ENCODE measurements at places on chromosomes 5 and 9.

DNA sequence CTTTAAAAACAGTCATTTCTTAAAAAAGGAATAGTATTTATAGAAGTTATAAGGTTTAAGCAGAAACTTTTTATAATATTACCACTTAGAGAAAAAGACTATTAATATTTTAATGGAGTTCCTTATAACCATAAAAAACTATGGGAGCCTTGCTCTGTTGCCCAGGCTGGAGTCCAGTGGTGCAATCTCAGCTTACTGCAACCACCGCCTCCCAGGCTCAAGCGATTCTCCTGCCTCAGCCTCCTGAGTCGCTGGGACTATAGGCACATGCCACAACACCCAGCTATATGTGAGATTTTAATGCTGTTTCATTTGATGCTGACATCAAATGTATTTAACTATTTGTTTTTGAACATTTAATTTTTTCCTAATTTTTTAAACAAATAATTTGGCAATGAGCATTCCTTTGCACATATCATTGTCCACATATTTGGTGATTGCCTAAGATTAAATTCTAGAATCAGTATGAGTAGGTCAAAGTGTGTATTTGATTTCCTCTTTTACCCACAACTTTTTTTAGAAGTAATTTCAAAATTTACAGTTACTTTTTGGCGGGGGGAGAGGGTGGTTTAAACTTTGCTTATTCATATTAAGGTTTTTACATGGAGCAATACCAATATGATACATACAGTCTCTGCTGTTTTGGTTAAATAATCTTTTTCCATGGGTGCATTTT is 235.5 kb downstream of the ARHGEF28 start:
- DNase-seq: no peak

GRCh38 chr5:142422429-142422828 is 97.6 kb upstream of the SPRY4 start:
- DNase-seq: no peak

DNA sequence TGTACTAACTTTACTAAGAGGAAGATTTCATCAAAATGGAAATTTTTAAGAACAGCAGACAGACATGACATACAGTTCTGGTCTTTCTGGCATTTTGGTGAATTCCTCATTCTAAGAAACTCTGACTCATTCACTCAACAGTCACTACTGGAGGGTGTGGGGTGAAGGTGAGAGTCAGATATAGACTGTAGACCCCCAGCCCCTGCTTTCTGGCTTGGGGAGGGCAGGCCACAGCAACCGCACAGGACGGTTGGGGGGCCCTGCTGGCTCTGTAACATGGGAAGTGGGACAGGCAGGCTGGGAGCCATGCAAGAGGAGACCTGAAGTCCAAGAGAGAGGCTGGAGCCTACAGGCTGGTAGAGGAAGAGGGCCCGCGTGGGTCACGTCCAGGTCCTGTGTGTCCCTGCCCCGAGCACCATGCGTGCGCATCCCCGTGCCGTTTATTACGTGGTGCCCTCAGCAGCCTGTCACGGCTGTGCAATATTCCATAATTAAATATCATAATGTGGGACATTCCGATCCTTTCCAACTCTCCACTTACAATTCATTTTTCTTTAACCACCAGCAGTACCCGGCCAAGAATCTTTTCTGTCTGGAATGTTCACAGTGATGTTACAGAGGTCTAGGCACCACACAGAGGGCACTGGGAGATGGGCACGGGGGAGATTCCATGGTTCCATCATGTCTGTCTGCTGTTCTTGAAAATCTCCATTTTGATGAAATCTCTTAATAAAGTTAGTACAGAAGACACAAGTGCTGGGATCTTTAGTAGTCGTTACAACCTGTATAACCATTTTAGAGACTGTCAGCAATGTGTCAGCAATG is 75.5 kb downstream of the SEMA4D start:
- DNase-seq: no peak

DNA sequence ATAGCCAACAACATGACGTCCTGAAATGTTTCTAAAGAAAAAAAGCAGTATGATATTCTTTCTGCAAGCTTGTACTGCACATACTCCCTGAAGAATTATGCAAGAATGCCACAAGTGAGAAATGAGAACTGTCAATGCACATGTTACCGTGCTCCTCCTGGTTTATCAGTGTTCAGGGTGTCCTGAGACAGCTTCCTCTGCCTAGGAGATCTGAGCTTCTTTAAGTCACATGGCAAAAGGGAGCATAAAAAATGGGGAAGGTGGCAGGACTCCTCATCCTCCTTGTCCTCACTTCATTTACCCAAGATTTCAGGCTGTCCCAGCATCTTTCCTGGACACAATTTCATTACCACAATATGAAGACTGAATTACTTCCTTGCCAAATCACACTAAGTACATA is 238.2 kb downstream of the GLIS3 start:
- no peak for DNase-seq

DNA sequence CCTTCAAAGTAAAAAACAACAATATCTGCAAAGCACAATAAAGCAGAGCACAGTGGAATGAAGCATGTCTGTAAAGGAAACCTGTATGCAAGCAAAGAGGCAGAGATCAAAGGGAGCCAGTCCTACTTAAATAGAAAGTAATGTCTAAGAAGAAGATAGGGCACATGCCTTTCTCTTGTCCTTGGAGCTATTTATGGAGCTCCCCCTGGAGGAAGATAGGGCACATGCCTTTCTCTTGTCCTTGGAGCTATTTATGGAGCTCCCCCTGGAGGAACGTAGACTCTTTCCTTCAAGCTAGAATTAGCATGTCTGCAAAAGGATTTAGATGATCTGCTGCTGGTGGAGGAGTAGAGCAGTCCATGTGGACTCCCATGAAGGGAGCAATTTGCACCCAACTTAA is 168.1 kb upstream of the RASEF start:
- DNase-seq: no peak

GRCh38 chr9:123756484-123757106 is 173.3 kb downstream of the DENND1A start:
- no peak for DNase-seq

GRCh38 chr9:85151162-85151561 is 481.6 kb downstream of the NTRK2 start:
- no peak for DNase-seq

DNA sequence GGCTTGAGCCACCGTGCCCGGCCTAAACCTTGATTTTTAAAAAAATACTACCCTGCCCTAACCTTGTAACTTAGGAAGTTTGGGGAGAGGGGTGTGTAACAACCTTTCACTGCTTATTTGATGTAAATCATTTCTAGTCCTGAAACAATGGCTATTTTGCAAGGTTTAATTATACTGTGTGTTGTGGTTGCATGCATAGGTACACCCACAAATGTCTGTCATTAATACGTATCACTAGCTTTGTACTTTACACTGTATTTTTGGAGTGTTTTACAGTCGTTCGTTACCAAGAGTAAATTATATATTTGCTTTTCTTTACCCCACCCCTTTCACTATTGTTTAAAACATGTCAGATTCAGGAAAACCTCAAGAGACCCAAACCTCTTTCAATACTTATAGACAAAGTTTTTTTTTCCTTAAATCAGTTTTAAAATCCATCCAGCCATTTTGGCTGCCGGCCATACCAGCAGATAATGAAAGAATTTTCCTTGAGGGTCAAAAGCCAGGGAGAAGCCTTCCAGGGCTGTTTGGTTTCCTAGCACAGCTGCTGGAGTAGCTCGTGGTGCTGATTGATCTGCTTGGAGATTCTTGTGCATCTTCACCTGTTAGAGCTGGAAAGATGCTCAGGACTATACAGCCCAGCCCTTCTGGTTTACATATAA is 50.7 kb downstream of the DOCK8 start:
- no peak for DNase-seq

GRCh38 chr9:88529496-88529895 is 5.5 kb upstream of the NXNL2 start:
- no peak for DNase-seq

DNA sequence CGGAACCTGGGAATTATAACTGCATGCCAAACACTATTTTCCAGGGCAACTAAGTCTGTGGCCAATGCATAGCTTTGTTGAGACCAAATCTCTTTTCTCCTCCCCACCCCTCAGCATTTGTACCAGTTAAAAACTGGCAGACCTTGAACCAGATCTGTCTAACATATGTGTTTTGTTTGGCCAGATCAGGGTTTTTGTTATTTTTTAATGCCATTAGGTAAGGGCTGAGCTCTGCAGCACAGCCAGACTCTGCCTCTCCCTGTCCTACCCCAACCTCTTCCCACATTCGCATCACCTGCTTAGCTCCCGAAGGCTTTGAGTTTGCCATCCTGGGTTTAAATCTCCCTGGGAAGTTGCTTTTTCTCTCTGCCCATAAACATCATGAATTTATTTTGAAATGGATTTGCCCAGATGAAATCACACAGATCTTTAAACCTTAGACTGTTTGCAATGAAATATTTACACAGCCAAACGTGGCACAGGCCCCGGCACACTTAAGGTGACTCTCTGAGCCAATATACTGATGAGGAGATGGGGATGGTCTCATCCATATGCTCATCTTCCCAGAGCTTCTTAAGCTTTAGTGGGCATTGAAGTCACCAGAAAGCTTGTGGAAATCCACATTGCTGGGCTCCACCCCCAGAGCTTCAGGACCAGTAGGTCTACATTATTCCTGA is 54.0 kb upstream of the ALDH1B1 start:
- DNase-seq: no peak

DNA sequence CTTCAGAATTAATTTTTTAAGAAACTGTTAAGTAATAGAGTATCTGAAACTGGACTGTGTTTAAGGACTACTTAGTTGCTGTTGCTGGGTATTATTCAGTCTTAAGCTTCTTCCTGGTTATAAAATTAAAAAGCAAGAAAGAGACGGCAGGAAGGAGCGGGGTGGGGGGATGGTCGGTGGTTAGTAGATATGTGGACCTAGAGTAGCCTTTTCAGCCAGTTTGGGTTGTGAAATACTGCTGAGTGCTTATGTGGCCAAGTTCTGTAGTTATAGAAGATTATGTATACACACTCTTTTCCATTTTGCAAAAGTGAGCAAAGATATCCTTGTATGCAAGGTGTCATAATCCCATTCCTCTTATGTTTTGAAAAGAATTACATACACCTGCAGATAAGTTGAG is 28.5 kb downstream of the TRIO start:
- DNase-seq: no peak

- no peak for DNase-seq
Measured at GRCh38 chr9:112193572-112194288, 18.6 kb upstream of the SUSD1 start.

- DNase-seq: no peak
Measured at GRCh38 chr9:110143950-110144545, 63.9 kb downstream of the C9orf152 start.

DNA sequence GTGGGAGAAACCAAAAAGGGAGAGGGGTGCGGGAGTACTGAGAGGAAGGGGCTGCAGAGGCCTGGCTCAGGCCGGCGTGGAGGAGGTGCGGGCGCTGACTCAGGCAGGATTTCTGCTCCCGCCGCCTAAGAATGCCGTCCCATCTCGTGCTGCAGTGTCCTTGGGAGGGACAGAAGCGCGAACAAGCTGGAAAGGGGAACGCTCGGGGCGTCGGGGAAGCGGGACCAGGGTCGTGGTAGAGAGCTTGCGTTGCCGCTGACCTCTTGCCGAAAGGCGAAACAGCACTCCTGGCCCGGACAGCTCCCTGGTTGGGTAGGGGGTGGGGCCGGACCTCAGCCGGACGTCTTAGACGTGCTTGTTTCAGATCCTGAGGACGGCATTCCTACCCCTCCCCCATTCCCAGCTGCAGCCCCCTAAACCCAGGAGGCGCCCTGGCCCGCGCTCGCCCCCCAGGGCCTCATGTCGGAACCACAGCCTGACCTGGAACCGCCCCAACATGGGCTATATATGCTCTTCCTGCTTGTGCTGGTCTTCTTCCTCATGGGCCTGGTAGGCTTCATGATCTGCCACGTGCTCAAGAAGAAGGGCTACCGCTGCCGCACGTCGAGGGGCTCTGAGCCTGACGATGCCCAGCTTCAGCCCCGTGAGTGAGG is 1.1 kb downstream of the RELL2 start:
- DNase-seq: peak; percentile 81

GRCh38 chr5:138696501-138696900 is 56.7 kb upstream of the CTNNA1 start:
- no peak for DNase-seq

DNA sequence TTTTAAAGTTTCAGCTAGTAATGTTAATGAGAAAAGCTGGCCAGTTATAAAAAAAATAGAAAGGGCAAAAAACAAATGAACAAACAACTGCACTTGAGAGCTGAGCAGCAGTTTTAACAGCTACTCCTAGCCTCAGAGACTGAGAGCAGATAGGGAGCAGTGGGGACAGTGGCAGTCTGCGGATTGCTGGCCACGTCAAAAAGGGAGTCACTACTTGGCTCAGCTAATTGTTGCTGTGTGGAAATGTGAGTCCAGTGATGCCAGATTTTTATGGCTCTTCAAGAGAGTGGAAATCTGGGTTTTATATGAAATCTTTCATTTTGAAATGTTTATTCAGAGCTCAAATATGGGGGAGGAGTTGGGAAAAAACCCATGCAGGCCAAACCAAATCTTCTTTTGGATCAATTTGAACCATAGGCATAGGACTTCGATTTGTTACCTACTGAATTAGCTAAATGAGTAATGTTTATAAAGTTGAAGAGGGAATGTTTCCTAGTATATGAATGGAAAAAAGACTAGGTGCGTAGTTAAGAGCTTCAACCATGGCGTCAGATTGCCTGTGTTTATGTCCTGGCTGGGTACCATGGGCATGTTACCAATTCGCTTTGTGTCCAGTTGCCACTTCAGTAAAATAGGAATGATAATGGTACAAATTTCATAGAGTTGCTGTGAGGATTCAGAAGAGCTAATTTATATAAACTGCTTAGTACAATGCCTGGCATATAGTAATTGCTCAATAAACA is 102.1 kb downstream of the PAM start:
- DNase-seq: no peak

- no peak for DNase-seq
Measured at GRCh38 chr5:139425497-139425896, 13.8 kb downstream of the DNAJC18 start.

DNA sequence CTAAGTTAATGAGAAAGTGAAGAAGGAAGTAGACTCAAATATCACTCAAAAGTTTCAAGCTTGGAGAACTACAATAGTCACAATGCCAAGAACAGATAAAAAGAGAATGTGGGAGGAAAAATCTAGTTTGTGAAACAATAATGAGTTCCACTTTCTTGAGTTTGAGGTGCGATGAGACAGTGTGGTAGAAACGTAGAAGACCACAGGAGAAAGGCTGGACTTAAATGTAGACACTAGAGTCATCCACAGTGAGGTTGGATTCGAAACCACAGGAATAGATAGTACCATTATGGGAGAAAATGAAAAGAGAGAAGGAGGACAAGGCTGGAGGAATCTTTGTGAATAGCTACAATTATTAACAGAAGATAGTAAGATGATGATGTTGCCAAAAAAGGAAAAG is 141.1 kb upstream of the LRRTM2 start:
- DNase-seq: no peak

DNA sequence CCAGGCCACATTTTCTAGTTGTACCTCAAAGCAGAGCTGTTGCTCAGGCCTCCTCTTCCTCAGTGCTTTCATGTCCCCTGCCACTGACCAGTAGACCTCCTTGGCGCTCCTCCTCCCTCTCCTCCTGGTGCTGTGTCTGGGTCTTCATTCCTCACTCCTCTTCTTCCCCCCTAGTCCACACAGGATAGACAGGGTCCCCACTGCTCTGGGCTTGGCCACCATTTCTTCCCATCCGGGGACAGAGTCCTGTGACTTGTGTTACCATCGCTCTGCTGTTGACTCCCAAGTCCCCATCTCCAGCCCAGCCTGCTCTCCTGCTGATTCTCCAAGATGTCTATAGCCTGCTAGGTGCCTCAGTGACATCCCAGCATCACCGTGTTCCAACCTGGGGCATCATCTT is 88.2 kb upstream of the HRH2 start:
- no peak for DNase-seq

Data from cardiac septum (tissue), 1 donor.